EL (cell line): ENCODE measurements at places on chromosomes 1 and 21.

DNA sequence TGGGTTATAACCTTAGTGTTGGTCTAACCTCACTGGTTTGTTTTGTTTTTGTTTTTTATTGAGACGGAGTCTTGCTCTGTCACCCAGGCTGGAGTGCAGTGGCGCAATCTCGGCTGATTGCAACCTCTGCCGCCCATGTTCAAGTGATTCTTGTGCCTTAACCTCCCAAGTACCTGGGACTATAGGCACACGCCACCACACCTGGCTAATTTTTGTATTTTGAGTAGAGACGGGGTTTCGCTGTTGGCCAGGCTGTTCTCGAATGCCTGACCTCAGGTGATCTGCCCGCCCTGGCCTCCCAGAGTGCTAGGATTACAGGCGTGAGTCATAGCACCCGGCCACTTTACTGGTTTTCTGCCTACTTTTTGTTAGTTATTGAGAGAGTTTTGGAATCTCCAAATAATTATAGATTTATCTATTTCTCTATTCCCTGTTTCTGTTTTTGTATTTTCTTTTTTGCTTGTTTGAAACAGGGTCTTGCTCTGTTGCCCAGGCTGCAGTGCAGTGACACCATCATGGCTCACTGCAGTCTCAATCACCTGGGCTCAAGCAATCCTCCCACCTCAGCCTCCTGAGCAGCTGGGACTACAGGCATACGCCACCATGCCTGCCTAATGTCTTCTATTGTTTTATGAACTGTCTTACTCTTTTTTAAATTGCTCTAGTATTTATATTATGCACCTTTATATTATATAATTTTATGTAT, 21.4 kb downstream of the SMG7 start:
- DNase-seq = no peak

DNA sequence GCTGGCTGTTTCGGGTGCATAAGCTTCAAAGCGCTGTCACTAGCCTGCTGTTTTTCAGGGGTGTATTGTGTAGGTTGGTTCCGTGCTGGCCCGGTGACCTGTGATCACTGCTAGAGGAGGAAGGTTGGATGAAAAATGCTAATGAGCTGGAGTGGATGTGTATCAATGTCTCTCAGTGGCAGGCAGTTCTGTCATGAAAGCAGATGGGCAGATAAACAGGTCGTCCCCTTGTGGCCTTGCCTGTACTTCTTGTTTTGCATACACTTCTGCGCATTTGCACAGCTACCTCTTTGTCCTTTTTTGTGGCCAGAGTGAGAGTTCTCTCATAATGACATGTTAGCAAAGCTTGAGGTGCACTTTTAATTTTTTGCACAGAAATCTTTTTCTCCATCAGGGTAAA, 2.9 kb downstream of the SELENON start:
- no peak for DNase-seq

DNA sequence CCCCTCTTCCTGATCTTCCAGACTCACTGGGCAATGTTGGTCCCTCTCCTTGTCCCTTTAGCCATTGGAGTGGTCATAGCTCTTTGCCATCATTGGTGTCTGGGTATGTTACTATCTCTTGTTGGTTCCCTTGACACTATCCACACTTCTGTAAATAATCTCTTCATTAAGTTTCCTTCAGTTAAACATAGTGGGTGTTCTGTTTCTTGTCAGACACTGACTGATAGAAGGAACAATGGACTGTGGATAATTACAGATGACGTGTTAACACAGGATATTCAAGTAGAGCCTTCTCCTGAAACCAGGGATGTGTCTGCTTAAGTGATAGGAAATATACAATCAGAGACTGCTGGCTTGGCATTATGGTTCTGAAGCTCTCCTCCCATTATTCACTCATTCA, 458.3 kb upstream of the USP24 start:
- no peak for DNase-seq

DNA sequence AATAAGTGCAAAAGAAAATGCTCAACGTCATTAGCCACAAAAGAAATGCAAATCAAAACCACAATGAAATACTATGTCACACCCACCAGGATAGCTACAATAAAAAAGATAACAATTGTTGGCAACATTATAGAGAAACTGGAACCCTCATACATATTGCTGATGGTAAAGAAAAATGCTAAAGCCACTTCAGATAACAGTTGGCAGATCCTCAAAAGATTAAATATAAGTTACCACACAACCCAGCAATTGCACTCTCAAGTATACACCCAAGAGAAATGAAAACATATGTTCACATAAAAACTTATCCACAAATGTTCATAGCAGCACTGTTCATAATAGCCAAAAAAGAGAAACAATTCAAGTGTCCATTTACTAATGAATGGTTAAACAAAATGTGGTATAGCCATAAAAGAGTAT, 20.7 kb downstream of the TRIM33 start:
- no peak for DNase-seq

- peak; percentile 92 for DNase-seq
These were observed 38.4 kb downstream of the SPEN start for GRCh38 chr1:15885701-15886610.

- DNase-seq = no peak
These were observed 115.0 kb downstream of the FCRL5 start for GRCh38 chr1:157437296-157437695.

- no peak for DNase-seq
These were observed 8.2 kb downstream of the RC3H1 start for GRCh38 chr1:174013864-174014418.

GRCh38 chr1:235366286-235366685, 941 bp upstream of the TBCE start:
- DNase-seq = no peak

- DNase-seq = no peak
These were observed 5.5 kb upstream of the LCE5A start for GRCh38 chr1:152505083-152505482.

- no peak for DNase-seq
These were observed 40.1 kb upstream of the C1orf174 start for GRCh38 chr1:3940081-3940753.
